HS-27A (cell line): ENCODE measurements at places on chromosomes 2 and 18.

DNA sequence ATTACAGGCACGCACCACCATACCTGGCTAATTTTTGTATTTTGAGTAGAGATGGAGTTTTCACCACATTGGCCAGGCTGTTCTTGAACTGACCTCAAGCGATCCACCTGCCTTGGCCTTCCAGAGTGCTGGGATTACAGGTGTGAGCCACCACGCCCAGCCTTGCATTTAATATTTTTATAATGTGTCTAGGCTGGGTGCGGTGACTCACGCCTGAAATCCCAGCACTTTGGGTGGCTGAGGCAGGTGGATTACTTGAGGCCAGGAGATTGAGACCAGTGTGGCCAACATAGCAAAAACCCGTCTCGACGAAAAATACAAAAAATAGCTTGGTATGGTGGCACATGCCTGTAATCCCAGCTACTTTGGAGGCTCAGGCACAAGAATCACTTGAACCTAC, 3.2 kb downstream of the RPL37A start:
- no peak for DNase-seq

GRCh38 chr2:236912326-236913120, 173.2 kb upstream of the COPS8 start:
- DNase-seq = no peak

GRCh38 chr2:10740226-10740625, 18.8 kb downstream of the ATP6V1C2 start:
- DNase-seq = no peak

DNA sequence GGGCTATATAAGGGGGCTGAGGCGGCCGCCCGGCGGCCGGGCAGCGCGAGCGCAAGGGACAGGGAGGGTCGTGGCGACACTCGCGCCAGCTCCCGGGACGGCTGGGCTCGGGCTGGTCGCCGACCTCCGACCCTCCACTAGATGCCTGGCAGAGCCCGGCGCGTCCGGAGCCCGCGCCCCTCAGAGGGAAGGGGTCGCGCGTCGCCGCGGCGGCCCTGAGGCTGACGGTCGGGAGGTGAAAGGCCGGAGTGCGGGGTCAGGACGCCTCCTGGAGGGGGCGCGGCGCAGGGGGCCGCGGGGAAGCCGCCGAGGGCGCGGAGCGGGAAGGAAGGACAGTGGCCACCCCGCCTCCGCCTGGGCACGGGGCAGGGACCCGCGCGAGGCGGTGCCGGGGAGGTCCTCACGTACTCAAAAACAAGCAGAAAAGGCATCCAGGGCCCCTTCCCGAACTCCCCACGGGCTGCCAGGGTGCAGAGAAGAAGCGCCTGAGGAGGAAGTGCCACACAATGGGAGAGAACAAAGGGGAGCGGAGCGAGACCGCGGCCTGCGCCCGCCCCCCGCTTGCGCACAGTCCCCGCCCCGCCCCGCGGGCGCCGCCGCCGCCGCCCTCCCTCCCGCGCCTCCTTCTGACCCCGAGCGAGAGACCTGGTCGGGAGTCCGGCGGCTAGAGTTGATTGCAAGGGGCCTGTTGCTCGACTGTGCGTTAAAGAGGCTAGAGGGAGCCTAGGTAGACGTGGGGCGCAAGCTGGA, 776 bp upstream of the KLF7 start:
- no peak for DNase-seq

- DNase-seq = no peak
These were observed 54.5 kb upstream of the NPAS2 start for GRCh38 chr2:100765481-100765880.

DNA sequence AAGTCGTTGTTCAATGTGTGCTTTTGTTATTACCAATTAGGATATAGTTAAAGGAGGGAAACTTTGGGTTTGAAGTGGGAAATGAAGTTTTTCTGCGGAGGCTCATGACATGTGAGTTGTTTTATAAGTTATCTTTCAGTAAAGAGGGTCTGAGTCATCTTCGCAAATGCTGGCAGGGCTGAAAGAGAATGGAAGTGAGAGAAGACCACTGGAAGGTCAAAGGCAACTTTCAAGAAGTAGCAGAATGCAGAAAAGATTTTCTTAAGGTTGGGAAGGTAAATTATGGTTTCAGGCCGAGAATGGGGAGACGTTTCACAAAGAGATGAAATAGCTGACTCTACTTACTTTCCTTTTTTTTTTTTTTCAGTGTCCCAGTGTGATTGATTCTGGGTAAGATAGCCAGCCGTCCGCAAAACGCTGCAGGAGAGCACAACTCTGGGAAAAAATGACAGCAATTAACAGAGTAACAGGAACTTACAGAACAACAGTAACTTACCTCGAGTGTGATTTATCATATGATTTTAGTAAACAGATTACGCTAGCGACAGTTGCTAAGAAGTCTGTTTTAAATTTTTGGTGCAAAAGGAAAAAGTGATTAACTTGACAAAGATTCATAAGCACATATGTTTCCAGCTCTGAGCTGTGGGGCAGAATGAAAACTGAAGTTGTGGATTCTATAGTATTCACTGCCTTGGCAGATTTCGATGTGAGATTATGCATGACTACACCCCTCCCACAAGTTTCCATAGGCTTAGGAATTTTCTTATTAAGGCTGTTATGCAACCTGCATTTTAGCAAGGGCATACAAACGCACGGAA, 46.8 kb upstream of the ACTR3 start:
- DNase-seq = no peak

DNA sequence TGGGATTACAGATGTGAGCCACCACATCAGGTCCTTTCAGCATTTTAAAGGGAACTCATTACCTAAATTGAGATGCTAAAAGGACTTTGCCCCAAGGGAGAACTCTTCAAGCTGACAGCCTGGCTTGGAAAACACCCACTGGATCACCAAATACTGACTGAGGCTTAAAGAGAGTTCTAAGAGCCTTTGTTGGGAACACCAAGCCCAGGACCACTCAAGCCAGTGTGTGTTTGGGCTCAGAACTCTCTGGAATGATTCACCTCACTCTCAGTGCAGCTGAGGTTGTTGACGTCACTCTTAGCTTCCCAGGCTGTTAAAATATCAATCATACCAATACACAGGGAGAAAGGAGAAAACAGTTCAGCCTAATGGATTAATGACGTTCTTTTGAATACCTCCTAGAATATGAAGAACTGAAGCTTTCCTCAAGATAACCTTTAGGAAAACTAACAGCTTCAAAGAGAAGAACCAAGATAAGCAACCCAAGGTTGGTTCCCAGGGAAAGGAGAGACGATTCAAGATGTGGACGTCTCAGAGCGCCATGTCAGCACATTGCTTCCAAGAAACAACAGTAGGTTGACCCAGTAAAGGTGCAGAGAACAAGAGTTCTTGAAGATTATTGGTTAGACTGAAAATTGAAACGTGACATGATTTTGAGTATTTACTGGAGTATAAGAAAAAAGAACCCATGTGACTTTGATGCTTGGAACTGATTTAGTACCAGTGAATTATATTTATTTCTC, 48.0 kb upstream of the MGAT4A start:
- DNase-seq = no peak

GRCh38 chr2:218162814-218163213, 3.9 kb downstream of the CXCR1 start:
- no peak for DNase-seq

- no peak for DNase-seq
These were observed 61.1 kb downstream of the ANTXR1 start for GRCh38 chr2:69073928-69074570.

- no peak for DNase-seq
These were observed 24.3 kb downstream of the CRIM1 start for GRCh38 chr2:36379710-36380448.

GRCh38 chr2:75324141-75324540, 124.8 kb upstream of the TACR1 start:
- DNase-seq = no peak

DNA sequence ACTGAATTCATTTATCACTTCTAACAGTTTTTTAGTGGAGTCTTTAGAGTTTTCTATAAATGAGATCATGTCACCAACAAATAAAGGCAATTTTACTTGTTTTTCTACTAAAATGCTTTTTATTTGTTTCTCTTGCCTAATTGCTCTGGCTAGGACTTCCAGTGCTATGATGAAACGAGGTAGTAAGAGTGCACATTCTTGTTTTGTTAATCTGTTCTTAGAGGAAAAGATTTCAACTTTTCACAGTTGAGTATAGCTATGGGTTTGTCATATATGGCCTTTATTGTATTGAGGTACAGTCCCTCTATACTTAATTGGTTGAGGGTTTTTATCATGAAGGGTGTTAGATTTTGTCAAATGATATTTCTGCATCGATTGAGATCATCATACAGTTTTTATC, 5.6 kb downstream of the IL18RAP start:
- DNase-seq = no peak
